NCI-H1417 treated with DMSO at 0.1 percent for 48 hours (cell line): ENCODE measurements at places on chromosomes 5 and 9.

GRCh38 chr9:78695519-78695918 is 398.6 kb downstream of the PSAT1 start:
- DNase-seq, result no peak

DNA sequence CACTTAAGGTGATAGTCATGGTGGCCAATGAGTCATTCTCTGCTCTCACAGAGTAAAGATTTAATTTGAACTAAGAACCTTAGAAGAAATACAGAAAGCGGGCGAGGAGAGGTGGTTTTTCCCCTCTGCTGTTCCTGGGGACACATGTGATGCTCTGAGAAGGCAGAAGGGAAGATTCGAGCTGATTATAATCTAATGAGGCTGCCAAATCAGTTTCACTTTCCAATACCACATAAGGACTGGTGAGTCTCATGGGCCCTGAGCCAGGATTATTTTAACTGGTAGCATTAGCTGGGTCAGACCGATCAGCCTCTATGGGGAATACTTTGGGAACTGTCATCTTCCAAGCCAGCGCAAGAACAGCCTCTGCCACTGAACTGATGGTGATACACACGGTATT is 116.5 kb downstream of the SLC1A3 start:
- no peak for DNase-seq

- no peak for DNase-seq
These were observed 7.8 kb upstream of the MYOZ3 start for GRCh38 chr5:150653145-150653761.

- no peak for DNase-seq
These were observed 96.3 kb downstream of the CD180 start for GRCh38 chr5:67100301-67100700.

- no peak for DNase-seq
These were observed 18.5 kb upstream of the GNE start for GRCh38 chr9:36276781-36277181.

DNA sequence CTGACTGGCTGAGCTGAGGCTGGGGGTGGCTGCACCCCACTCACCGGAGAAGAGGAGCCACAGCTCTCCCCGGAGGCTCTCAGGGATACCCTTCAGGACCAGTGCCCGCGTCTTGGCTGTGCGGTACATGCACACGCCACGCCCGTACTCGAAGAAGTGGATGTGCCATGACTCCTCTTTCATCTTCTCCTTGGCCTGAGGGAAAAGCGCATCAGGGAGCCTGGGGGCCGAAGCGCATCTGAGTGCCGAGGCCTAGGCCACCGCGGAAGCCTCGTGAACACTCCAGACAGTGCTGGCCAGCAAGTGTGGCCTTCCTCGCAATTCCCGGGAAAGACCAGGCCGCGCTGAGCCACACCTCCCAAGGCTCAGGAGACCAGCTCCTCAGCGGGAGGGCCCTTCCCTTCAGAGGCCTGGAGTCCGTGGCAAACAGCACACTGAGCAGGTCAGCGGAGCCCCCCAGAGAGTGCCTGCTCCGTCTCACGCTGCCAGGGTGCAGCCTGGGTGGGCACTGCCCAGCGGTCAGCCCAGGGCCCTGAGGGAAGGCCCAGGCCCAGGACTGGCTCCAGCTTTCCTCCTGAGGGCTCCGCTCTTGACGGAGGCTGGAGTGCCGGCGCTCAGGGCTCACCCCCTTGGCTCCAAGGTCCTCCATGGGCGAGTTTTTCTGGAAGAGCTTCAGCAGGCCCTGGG is 20.5 kb upstream of the MRNIP start:
- no peak for DNase-seq

- DNase-seq, result no peak
These were observed 26.3 kb downstream of the SLC44A1 start for GRCh38 chr9:105270711-105271110.

DNA sequence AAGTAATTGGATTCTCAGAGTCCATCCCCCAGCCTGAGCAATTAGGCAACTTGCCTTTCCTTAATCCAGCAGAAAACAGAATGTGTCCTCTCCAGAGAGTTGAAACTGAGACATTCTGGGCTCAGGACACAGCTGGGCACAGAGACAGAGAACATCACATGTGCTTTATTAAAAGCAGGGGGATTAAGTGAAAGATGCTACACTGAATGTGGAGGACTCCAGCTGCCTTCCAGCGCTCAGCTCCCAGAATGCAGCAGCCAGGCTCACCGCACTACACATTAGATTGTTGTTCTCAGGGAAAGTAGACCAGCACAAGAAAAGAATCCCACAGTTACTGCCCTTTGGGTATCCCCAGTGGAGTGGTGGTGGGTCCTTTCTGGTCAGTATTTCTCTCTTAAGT is 141.6 kb upstream of the IL12B start:
- DNase-seq, result no peak

DNA sequence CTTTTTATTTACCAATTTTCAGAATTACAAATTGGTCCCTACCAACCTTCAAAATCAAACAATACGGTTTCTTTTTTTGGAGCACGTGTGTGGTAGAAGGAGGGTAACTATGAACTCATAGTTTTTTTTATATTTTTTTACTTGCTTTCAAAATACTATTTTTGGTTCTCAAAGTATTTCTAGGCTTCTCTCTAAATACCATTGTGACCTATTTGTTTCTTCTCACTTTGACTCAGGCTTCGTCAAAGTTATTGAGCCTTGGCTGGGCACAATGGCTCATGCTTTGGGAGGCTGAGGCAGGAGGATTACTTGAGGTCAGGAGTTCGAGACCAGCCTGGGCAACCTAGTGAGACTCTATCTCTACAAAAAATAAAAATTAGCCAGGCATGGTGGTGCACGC is 11.6 kb upstream of the KIF27 start:
- DNase-seq, result no peak

DNA sequence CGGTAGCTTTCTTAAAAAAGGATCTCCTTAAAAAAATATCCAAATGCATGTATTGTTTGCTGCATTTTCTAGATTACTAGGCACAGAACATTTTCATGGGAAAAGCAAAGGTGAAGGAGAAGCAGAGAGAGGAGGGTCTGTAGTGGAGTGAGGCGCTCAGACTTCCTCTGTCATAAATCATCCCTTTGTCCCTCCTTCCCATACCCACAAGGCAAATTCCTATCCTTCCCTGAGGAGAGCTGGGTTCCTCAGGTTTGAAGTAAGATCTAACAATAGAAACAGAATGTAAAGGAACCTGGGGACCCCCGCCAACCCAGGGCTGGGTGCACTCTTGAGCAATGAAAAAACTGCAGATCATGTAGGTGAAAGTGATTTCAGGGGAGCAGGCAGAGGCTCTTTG is 149.2 kb upstream of the ANKH start:
- DNase-seq, result no peak

- no peak for DNase-seq
These were observed 258.0 kb downstream of the NR3C1 start for GRCh38 chr5:143145243-143146160.

DNA sequence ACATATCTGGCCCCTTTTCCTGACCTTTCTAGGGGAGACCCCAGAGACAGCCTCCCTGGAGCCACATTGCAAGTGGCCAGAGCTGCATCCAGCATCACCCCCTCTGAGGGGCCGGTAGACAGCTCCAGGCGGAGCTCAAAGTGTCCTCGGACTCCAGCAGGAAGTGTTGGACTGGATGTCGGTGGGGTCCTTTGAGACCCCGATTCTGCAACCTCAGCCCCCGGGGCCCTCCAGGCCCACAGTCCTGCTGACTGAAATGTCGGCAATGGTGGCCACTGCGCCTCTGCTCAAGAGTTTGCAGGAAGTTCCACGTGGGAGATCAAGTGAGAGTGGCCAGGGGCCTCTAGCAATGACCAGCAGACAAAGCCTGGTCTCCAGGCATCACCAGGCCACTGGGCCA is 115.9 kb upstream of the FOXD4L5 start:
- no peak for DNase-seq

GRCh38 chr9:129777769-129778130 is 24.9 kb upstream of the PTGES start:
- DNase-seq, result no peak

DNA sequence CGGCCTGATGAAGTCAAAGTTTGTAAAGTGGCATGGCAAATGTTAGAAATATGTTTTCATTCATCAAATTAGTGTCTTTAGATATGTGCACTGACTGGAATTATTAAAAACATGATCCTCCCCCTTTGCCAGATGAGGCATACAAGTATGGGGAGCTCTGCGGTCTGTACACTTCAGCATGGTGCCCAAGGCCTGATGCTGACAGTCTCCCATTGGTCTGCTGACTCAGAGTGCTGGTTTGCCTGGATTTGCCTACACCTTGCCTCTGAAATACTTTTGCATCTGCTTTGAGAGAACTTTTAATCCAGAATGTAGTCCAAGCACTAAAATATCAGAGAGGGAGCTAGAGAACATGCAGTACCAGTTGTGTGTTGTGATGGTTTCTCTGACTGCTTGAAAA is 354.3 kb upstream of the ACTBL2 start:
- DNase-seq, result no peak

- no peak for DNase-seq
These were observed 173.5 kb downstream of the FGF1 start for GRCh38 chr5:142512043-142513042.

- DNase-seq, result no peak
These were observed 15.8 kb upstream of the SPOUT1 start for GRCh38 chr9:128845186-128845931.

DNA sequence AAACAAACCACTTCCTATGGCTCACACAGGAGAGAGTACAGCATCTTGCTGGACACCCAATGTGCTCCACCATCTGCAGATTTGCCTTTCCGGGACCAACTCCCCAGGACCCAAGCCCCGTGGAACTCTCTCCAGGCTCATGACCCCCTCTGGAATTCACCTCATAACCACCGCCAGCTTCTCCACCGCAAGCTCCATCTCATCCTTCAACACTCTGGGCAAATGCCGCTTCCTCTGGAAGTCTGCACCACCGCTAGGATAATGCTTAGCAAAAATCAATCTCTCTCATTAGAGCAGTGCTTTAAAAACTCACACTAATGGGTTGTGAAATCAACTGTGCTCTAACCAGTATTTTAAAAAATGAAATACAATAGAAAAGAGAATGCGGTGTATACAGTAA is 150.0 kb downstream of the COL23A1 start:
- DNase-seq, result no peak

GRCh38 chr9:117286245-117286644 is 128.6 kb downstream of the ASTN2 start:
- no peak for DNase-seq

DNA sequence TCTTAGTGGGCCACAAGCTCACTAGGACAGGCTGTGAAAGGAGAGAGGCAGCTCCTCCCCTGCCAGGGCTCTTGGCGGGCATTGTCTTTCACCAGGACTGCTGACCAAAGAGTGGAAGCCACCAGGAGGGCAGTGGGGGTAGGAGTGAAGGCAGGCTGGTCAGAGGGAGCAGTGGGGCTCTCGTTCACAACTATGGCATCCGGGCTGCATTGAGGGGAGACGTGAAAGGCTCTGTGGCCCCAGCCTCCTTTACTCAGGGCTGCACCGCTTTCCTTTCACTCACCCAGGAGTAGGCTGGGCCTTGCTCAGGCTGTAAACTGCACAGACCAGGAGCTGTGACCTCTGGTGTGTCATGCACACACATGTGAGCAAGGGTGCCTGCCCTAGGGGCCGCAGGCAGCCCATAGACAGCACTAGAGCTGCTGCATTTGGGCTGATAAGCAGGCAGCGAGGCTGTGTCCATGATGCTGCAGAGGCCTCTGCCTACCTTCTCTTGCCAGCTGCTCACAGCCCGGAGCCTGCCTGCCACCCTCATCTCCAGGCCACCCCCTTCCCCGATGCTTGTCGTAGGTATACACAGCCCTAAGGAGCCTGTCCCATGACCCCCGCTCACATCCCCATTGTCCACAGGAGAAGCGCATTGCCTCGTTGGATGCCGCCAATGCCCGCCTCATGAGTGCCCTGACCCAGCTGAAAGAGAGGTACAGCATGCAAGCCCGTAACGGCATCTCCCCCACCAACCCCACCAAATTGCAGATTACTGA is 130.4 kb downstream of the DAB2IP start:
- no peak for DNase-seq

GRCh38 chr9:136701668-136702053 is 10.7 kb upstream of the DIPK1B start:
- no peak for DNase-seq

GRCh38 chr9:83435301-83435700 is 102.9 kb downstream of the FRMD3 start:
- DNase-seq, result no peak

GRCh38 chr5:108670591-108671289 is 77.0 kb upstream of the FER start:
- DNase-seq, result no peak

- no peak for DNase-seq
These were observed 23.1 kb upstream of the TDRD7 start for GRCh38 chr9:97388721-97389238.
